Ammon's horn (tissue), 1 donor: ENCODE measurements at places on chromosomes 6 and 20.
A peak's percentile ranks its signal among the peaks of the same experiment; 100 is the strongest.

GRCh38 chr6:3383525-3383924 lies 73.3 kb downstream of the SLC22A23 start:
- peak; percentile 70 for DNase-seq

DNA sequence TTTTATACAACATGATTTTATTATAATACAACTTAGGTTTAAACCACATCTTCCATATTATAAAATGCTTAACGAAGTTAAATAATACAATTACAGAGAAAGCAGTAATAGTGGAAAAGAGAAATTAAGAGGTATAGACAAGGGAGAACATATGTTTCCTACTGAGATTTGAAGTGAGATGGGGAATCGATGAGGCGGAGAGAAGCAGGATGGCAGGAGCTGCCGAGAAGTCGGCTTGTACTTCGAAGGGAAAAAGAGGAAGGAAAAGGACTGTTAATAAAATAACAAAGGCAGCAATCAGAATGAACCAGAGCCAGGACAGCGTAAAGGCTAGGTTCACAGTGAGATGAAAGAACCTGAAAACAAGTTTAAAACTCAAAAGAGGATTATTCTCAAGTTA lies 15.4 kb downstream of the FBXL4 start:
- no peak for DNase-seq

DNA sequence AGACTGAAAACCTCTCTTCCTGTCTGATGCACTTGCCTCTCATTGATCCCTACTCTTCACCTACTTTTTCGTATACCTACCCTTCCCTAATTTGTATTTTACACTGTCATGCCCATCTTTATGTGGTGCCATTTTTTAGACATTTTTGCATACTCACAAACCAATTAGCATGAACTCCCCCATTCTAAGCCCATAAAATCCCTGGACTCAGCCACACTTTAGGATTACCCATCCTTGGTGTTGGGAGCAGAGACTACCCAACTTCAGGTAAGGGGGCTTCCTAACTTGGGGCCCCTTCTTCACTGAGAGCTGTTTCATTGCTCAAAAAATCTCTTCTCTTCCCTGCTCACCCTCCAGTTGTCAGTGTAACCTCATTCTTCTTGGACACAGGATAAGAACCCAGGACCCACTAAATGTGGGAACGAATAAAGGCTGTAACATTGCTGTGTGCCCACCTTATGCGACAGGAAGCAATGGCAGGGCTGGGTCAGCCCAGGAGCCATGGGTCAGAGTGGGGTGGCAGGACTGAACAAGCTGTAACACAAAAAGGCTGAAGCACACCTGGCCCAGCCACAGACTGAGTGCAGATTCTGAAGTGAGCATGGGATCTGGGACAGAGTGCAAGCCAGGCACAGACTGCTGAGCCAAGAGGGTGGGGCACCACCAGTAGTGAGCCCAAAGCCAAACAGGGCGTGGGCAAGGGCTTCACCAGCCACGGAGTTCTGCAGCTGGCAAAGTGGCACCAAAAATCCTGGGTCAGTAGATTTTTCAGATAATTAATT lies 789.1 kb upstream of the HS3ST5 start:
- no peak for DNase-seq

GRCh38 chr6:47478233-47479139 lies 897 bp downstream of the CD2AP start:
- DNase-seq, result peak; percentile 16

DNA sequence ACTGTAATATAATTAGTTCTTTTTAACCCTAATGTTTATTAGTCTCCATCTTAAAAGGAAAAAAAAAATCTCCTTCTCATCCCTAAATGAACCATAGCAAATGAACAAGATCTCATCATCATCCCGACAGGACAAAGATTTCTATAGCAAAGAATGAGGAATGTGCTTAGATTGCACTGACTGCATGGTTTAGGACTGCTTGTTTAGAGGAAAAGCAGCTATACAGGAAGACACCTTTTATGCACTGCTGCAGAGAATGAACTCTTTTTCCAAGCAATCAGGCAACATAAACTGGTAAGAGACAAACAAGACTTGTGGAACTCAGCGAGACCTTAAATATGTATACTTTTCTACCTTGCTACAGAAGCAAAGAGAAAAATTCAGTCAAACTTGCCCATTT lies 26.8 kb downstream of the CSNK2A1 start:
- DNase-seq, result no peak

GRCh38 chr6:37456126-37456525 lies 23.1 kb downstream of the CMTR1 start:
- DNase-seq, result no peak

GRCh38 chr6:13445005-13445743 lies 42.2 kb downstream of the GFOD1 start:
- peak; percentile 52 for DNase-seq

- DNase-seq, result no peak
Observed at GRCh38 chr20:13821876-13822275, 37.0 kb downstream of the NDUFAF5 start.

DNA sequence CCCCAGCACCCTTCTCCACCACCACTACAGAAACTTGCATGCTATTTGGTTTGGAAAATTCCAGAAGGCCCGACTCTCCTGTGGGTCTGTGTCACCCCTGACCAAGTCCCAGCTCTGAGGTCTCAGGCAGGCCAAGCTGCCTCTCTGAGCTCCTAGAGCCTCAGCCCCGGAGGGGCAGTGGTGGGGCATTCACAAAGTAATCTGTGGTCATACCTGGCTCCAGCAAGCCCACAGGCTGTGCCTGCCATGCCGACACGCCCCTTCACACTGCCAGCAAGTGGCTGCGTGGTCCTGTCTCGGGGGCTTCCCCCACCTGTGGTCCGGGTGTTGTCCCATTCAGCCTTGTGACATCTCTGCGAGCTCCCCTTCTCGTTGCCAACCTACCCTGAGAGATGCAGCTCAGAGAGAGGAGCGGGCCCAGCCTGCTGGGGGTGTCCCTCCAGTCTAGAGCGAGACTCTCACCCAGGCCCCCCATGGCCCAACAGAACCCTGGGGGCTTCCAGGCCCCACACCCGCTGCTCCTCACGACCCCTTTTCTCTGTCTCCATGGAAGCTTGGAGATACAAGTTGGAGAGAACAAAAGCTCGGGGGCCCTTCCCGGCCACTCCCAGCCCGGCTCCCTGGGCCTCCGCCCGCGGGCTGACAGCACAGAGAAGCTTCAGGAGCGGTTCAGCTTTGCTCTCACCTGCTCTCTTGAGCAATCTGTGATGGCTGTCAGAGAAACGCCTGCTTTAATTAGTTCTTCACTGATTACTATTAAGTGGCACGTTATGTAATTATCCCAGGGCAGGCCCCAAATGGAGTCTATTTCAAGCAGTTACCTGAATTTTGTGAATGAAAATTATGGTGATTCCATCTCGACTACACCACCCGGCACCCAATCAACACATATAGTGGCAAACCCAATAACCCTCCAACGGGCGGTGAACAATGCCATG lies 147.7 kb upstream of the PHACTR3 start:
- DNase-seq, result no peak

DNA sequence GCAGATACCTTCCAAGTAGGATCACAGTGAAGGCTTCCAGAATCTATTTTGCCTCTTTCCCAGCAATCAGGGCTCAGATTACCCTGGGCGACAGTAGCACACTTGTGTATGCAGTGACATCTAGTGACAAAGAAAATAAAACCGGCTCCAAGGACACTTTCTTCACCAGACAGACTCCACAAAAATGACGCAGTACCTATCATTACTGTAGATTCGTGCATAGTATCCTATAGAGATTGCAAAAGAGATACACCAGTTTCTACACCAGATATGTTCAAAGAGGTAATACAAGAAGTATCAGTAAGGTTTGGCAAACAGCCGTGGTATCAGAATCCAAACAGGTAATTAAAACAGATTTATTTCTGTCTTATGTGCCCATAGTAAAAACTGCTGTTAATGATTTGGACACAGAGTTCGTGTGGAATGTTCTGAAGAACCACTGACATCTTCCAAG lies 600.4 kb upstream of the JAG1 start:
- peak; percentile 88 for DNase-seq

DNA sequence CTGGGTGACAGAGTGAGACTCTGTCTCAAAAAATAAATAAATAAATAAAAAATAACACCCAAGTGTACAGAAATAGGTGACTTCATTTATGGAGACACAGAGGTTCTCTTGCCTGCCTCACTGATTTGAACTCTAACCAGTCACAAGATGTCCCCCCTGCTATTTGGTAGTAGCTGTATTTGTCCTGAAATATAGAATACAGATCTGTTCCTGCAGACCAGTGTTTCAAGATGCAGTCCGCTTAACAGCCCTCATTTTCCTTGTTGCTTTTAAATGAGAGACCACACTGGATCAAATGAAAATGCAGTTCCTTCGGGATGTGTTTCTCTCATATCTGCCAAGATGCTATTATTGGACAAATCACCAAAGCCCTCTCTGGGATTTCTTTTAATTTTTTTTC lies 7.6 kb downstream of the PLCB4 start:
- no peak for DNase-seq

DNA sequence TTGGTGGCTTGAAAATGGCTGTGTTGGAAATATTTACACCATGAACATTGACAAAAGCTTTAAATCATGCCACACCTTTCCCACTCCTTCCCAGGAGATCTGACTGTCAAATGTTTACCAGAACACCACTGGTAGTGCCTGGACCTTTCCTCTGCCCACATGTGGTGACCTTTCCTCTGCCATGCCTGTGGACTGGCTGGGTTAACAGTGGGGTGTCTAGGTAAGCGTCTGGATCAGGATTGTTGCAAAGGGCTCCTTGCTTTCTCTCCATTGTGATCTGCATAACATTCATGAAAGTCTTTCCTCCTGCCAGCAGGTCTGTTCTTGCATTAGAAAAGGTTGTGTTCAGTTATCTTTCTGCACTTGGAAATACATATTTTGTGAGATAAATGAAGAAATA lies 572.7 kb downstream of the DHX35 start:
- DNase-seq, result no peak

- DNase-seq, result no peak
Observed at GRCh38 chr20:53581444-53582250, 12.0 kb downstream of the ZNF217 start.

DNA sequence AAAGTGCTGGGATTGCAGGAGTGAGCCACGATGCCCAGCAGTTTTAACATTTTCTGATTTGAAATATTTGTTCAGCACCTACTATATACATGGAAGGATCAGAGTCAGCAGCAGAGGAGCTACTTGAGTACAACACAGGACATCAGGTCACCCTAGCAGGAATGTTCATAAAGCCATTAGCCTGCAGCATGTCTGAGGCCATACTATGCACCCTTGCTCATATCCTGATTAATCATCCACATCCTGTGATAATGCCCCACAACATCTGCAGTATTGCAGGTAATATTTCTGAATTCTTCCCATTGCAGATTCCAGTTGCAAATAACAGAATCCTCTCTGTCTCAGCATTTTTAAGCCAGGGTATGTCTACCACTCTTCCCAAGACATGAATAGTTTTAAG lies 171.0 kb upstream of the PRND start:
- DNase-seq, result no peak

- no peak for DNase-seq
Observed at GRCh38 chr6:81126150-81126549, 626.3 kb downstream of the TENT5A start.

GRCh38 chr20:36579996-36580545 lies 6.7 kb downstream of the TGIF2 start:
- DNase-seq, result no peak

DNA sequence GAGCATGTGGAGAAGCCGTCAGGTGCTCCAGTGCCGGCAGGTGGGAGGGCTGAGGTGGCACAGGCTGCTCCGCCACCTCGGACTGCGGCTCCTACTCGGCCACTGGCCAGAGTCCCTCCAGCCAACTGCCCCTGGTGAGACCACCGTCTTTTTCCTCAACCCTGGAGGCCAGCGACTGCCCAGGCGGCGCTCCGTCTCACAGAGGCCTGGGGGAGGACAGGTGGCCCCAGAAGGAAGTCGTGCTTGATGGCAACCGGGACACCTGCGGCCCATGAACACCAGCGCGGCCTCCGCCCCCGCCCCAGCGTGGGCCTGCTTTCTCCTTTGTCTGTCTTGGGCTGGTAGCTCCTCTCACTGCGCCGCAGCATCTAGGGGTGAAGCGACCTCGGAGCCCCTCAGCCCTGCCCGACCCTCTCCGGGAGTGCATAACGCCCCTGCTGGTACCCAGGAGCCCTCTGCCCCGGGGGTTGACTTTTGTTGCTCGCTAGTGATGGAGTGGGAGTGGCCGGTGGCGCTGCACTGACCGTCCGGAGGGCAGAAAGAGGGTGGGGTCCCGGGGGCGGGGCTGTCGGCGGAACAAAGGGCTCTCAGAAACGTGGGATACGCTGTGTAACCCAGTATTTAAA lies 706 bp upstream of the TUBB2B start:
- DNase-seq, result no peak

DNA sequence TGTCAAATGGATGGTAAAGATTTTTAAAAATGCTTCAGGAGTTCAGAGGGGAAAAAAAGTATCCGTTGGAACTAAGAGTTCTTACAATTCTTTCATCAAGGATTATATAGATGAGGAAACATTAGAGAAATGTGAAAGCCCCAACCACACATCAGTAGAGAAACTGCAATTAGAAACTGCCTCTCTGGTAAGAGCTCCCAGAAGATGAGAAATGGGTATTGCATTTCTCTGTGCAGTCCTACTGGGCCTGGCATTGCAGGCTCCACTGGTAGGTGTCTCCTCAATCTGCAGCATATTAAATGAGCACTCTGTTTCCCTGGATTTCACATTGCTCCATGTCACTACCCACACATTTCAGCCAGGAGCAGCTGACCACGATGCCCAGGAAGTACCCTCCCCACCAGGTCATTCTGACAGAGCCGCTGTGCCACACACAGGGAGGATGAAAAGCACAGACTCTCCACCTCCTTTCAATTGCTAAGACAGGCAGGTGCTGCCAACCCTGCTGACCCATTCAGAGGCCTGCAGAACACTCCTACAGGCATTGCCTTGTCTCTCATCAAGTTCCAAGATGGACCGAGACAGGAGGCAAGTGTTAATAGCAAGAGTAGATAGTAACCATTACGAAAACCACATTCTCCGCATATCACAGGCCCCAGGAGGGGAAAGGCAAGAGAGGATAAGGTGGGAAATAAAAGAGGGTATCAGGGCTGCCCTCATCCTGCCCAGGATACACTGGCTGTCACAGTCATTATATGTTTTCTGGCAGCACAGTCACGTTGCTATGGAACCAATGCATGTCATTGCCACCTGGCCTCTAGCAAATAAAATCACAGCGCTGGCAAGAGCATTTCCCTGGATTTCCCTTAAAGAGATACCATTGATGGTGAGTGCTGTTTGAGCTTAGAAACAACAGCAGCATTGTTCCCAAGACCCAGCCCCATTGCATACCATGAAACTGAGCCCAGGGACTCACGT lies 241.7 kb downstream of the ATXN1 start:
- peak; percentile 36 for DNase-seq

- DNase-seq, result peak; percentile 44
Observed at GRCh38 chr6:110618591-110619267, 142.3 kb upstream of the SLC22A16 start.

GRCh38 chr20:59207742-59208357 lies 44.2 kb downstream of the ZNF831 start:
- DNase-seq, result peak; percentile 83

- DNase-seq, result no peak
Observed at GRCh38 chr6:35298625-35299140, 1.1 kb downstream of the DEF6 start.

DNA sequence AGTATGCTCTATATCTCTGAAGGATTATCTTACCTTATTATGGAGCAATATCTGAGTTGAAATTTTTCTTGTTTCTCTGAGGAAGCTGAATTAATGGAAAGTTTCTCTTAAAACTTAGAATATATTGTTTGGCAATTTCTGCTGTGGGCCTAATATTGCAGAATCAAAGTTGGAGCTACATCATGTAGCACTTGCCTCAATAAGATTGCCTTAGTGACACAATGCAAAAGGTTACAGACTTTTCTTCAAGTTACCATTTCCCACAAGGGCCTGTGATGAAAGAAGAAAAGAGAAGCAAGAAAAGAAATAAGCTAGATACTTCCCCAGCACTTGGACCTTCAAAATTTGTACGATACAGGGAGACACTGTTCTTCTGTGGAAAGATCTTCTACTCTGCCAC lies 151.2 kb downstream of the SOBP start:
- DNase-seq, result no peak
